Stimulated activated CD4-positive, alpha-beta T cell treated with anti-CD3 and anti-CD28 coated beads, Interleukin-4, amount 100 ng/mL, for 1 hour (primary cell): ENCODE measurements at places on chromosomes 3 and 15.

DNA sequence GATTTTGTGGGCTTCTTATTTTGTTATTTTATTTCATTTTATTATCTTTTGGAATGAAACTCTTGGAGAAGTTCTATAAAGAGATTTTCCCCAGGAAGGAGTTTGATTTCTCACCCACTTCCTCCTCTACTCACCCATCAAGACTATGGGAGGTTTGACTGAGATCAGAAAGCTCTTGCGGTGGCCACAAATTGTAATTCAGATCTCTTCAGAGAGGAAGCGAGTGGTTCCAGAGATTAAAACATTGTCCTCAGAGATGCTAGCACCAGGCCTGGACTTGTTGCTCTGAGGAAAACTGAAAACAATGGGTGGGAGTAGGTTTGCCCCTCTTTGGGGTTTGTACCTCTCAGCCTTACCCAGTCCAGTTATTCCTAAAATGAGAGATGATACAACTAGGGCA is 8.1 kb upstream of the MUC13 start:
- DNase-seq, result no peak

DNA sequence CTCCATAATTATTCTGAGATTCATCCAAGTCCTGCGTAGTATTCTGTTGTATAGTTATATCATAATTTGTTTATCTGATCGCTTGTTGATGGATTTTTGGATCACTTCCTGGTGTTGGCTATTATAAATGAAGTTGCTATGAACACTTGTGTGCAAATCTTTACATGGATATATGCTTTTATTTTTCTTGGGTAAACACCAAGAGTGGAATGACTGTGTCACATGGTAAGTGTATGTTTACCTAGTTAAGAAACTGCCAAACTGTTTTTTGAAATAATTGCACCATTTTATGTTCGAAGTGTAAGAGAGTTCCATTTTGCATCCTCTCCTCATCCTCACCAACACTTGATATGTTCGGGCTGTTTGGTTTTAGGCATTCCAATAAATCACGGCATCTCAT is 360.4 kb upstream of the FRG2C start:
- DNase-seq, result no peak

GRCh38 chr3:36405190-36405589 is 24.9 kb downstream of the STAC start:
- no peak for DNase-seq

DNA sequence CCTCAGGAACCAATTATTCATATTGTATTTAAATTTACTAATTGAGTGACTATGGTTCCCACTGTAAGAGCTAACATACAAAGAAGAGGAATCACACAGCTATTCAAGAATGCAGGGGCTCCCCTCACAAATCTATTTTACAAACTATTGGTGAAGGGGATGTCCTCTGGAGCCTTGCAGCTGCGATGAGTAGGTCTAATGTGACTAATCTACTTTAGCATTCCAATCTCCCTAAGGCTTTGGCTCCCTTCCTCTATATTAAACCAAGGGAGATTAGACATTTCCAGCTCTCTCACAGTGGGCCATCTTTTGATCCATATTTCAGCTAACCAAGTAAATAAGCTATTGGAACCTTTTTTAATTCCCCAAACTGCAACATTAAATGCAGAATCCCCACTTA is 514.2 kb upstream of the BCHE start:
- no peak for DNase-seq

DNA sequence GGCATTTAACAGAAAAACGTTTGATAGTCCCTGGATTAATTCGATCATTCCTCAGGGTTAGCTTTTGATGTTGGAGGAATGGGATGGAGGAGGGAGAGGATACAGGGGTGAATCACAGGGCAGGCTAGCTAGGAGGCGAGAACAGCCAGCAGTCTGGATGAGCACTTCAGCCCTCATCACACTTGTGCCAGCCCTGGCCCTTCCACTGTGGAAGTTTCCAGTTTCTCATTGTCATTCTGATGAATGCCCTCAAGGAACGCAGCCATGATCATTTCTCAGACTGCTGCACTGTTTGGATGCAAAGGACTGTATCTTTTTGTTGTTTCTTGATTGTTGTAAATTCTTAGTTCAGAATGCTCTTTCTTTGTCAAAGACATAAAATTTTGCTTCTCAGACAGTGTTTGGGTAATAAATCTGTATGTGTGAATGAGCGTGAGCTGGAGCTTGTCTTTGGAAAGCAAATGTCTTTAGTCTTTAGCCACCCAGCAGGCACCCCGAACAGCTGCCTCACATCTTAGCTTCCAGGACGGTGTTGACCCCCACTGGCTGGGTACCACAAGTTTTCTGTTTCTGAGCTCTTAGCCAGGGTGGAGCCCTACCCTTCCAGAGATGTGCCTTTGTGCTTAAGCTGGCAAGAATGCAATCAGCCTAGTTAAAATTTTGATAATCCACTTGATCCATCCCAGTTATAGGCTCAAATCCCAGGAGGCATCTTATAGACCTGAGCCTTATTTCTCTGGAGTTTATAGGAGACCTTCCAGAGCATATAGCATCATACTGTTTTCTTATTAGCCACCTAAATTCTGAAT is 121.1 kb downstream of the PDCD6IP start:
- no peak for DNase-seq

GRCh38 chr3:130838898-130839600 is 54.8 kb upstream of the ATP2C1 start:
- DNase-seq, result no peak

DNA sequence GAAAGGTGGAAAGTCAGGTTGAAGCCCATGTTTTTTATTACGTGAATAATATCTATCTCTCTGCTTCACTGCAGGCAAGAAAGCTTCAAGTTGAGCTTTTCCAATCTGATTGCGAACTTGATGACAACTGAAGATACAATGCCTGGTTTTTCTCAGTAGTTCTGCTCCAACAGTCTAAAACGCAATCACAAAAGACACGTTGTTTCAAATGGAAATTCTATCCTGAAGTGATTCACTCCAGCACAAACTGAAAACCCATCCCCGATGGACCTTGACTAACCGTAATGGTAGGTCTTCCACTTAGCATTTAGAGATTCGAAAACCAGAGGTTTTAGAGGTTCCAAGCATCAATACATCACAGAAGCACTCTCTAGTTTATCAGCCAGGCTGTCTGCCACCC is 10.6 kb downstream of the B4GALT4 start:
- no peak for DNase-seq

- no peak for DNase-seq
These were observed 14.9 kb upstream of the SENP7 start for GRCh38 chr3:101527906-101528305.

DNA sequence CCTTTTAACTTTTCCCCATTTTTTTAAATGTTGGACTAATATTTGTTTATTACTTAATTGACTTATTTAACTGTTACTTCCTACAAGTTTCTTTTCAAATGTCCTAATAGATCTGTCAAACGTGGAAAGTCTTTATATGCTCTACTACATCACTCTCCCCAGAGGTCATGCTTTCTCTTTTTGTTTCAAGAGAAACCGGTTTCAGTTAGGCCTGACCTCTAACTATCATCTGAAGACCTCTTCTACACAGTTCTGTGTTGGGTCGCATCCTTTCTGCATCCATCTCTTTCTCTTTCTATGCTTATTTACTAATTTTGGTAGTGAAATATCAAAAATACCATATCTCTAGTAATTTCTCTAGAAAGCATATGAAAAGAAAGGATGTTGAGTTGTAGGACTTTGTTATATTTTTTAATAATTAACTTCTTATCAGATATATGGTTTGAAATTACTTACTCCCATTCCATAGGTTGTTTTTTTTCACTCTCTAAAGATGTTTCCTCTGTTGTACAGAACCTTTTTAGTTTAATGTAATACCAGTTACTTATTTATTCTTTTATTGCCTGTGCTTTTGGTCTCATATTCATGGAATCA is 781.2 kb upstream of the ARPP21 start:
- DNase-seq, result no peak

GRCh38 chr3:127786353-127787070 is 35.8 kb downstream of the MGLL start:
- no peak for DNase-seq

- DNase-seq, result no peak
These were observed 180.3 kb upstream of the ROBO2 start for GRCh38 chr3:76859596-76859995.

DNA sequence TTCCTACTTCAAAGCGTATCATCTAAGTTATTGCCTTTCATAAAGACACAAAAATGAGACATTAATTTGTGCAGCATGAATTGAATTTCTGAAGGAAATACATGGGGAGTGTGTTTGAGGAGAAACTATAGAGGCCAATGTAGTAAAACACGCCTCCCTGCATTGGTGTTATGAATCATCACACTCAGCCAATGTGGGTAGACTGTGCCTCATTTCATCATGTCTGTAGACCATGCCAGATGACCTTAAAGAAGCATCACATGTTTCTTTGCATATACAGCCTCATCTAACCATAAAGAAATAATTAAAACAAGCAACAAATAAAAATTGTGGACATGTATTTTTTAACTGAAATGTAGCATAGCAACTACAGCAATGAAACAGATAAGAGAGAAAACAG is 486.0 kb upstream of the ADAMTS9 start:
- no peak for DNase-seq

GRCh38 chr3:38554127-38554827 is 58.1 kb downstream of the EXOG start:
- DNase-seq, result no peak

- DNase-seq, result no peak
These were observed 19.8 kb upstream of the GYG1 start for GRCh38 chr3:148971401-148972163.

DNA sequence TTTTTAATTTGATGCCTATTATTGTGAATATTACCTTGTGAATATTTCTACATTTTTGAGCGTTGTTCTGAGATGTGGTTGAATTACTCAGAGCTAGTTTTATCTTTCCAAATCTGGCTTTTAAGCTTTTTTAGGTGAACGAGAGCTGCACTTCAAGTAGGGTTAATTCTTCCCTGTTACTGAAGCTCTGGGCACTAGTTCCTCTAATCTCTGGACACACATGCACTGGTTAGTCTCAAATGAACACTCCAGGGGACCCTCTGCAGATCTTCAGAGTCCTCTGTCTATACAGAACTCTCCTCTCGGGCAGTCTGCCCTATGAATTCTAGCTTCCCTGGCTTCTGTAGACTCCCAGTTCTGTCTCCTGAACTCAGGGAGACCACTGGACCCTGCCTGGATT is 237.5 kb upstream of the TBC1D5 start:
- DNase-seq, result no peak

GRCh38 chr3:41198950-41199865 is at the start of gene CTNNB1:
Gene CTNNB1, plus strand, starts transcription at chr3:41199505. Its CDS starts 24,564 bp downstream, at chr3:41224069.
- peak; percentile 92 for DNase-seq

DNA sequence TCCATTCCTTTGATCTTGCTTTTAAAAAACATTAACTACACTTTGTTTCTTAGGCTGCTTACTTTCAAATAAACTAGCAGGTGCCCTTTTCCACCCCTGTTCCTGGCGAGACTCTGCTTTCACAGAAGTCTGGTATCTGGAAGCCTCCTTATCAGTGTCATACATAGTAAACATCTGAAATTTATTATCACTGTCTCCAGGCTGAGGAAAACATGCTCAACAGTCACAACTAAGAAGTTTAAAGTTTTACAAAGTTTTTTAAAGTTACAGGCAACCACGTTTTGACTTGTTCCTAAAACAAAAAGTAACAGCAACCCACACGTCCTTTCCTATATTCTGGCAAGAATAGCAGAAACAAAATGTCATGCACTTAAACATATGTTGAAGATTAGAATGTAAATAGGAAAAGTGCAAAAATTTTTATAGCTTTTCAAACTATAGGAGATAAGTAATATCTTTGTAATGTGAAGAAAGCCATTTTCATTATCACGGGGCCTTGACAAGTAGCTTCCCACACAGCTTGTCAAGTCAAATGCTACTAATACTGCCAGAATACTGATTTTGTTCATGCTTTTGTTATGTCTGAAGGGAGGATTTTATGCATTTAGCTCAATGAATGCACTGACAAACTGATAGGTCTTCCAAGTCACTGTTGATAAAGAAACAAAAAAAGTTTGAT is 275.2 kb upstream of the KCNMB2 start:
- no peak for DNase-seq

- DNase-seq, result no peak
These were observed 110.0 kb downstream of the RAB11A start for GRCh38 chr15:65979316-65979715.

- DNase-seq, result no peak
These were observed 12.1 kb downstream of the VEPH1 start for GRCh38 chr3:157491136-157491535.

- DNase-seq, result no peak
These were observed 197.7 kb downstream of the LSAMP start for GRCh38 chr3:116247605-116248004.

DNA sequence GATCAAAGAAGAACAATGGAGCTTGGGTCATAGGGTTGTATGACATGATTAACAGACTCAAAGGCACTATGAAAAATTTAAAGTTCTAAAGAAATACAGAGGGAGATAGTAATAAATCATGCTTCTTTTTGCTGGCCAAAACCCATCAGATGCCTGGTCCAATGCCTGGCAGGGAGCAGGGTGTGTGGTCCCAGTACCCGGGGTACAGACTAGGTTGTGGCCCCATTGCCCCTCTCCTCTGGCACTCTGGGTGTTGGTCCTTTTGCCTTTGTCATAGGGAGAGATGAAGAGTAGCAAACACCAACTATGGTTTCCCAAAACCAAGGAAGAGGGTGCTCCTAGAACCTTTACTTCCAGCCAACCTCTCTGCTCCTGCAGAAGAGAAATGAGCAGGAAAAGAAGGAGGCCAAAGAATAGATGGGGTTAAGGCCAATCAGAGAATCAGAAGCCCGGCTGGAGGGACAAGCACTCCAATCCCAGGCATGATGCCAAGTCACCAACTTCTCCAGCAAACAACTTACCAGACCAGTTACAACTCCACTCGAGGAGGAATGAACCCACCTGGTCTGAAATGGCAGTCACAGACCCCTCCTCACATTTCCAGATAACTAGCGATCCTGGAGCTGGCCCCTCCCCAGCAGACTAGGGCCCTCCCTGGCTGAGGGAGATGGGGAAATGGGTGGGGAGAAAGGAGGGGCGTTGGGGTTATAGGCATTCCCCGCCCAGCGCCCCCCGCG is 1.8 kb downstream of the IGDCC3 start:
- no peak for DNase-seq

- no peak for DNase-seq
These were observed 228.9 kb downstream of the SNRPN start for GRCh38 chr15:25183581-25184251.

GRCh38 chr3:13746385-13746784 is 133.5 kb downstream of the WNT7A start:
- no peak for DNase-seq

DNA sequence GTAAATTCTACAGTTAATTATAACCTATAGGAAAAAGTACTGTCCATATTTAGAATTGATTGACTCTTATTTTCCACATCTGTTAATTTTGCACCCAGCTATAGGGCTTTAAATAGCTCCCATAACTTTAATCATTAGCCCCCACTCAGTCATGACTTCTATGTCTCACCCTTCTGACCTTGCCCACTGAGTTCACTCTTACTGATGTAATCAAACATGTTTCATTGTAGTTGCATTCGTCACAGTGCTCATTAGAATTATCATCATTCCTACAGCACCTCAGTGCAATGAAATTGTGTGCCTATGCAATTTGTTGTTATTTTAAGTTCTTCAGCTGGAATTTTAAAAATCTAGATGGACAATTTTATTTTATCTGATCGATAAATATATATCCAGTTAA is 151.4 kb downstream of the TIGIT start:
- DNase-seq, result no peak

GRCh38 chr3:197226179-197226578 is 72.2 kb downstream of the DLG1 start:
- DNase-seq, result no peak
